ENCODE measurements at places on chromosomes 5 and 9. TPM values are rescaled to one million over a fixed set of nuclear protein-coding genes. Genes with fewer than 3 reads are reported as not detected.

ECM2 gene
- 0.09 TPM for polyA plus RNA-seq

OCLN gene
- polyA plus RNA-seq, result not detected

SAP30L gene
- polyA plus RNA-seq, result 16.0 TPM

NMUR2 gene
- polyA plus RNA-seq, result not detected

KIF24 gene
- 0.12 TPM for polyA plus RNA-seq

PDE6A gene
- not detected for polyA plus RNA-seq

PPP3R2 gene
- not detected for polyA plus RNA-seq

PCDHGA2 gene
- polyA plus RNA-seq, result not detected

GLRA1 gene
- polyA plus RNA-seq, result not detected

INSL6 gene
- polyA plus RNA-seq, result not detected

SERF1B gene
- polyA plus RNA-seq, result 67.4 TPM

TRPM3 gene
- polyA plus RNA-seq, result not detected

DROSHA gene
- 11.8 TPM for polyA plus RNA-seq

TNFSF8 gene
- 6.2 TPM for polyA plus RNA-seq
